T-helper 9 cell (primary cell): ENCODE measurements at places on chromosomes 3 and 15.

DNA sequence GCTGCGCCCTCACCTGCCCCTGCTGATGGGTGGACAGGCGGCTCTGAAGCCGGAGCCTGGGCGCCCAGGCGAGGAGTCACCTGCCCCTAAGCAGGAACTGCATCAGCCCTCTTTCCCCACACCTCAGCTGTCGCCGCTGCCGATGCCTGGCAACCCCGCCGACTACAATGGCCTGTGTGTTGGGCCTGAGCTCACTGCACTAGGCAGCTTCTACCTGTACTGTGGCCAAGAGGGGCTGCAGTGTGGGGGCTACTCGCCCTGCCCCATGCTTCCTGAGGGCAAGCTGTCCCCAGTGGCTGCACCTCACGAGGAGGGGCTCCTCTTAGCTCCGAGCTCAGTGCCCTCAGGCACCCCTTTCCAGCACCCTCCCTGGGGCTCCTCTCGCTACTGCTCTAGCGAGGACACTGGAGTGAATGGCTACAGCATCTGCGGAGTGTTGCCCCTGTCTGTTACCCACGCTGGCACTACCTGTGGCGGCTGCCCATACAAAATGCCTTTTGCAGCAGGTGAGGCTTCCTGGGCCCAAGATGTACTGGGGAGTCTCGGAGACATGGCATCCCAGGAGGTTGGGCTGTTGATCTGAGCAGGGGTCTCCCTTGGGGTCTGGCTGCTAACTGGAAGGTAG is 11.3 kb upstream of the CHST14 start:
- no peak for DNase-seq

DNA sequence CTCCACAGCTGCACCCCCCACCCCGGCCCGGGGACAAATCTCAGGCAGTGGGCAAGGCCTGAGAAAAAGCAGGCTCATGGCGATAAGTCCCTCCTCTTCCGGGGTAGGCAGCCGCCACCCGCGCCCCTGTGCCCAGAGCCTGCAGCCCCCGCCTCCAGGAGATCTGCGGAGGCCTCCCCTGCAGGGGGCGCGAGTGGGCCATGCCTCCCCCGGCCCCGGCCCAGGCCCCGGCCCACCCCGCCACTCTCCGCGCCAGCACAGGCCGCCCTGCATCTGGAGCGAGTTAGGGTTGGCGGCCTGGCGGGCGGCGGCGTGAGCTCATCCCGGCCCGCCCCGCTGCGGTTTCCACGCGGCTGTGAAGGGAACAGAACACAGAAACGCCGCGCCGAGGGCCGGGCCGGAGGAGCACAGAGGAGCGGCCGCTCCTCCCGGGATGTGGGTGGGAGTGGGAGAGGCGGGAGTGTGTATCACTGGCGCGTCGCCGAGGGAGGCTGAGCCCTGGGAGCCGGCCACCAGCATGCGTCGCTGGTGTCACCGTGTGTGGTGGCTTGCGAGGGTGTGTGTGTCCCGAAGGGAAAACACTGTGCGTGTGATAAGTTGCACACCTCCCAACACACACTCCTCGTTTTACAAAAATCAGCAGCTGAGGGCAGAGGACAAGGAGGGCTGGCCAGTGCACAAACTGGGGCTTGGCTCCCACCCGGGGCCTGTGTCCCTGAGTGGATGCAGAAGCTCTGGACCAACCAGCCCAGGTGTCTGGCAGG is 17.2 kb downstream of the MYL3 start:
- peak; percentile 72 for DNase-seq

DNA sequence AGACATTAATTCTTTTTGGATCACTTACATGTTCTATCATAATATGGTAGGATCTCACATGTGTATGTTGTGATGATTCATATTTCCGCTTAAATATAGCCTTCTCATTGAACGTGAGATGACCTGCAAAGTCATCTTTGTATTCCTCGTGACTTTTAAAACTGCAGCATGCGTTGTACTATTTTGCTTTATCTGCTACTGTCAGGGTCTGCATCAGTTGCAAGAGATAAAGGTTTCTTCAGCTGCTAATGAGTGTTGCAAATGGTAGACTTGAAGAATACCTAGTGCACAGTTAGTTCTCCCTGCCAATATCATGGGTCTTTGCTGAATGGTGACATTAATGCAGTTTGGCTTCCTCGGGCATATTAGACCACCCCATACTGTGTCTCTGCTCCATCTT is 31.8 kb downstream of the REC114 start:
- no peak for DNase-seq

DNA sequence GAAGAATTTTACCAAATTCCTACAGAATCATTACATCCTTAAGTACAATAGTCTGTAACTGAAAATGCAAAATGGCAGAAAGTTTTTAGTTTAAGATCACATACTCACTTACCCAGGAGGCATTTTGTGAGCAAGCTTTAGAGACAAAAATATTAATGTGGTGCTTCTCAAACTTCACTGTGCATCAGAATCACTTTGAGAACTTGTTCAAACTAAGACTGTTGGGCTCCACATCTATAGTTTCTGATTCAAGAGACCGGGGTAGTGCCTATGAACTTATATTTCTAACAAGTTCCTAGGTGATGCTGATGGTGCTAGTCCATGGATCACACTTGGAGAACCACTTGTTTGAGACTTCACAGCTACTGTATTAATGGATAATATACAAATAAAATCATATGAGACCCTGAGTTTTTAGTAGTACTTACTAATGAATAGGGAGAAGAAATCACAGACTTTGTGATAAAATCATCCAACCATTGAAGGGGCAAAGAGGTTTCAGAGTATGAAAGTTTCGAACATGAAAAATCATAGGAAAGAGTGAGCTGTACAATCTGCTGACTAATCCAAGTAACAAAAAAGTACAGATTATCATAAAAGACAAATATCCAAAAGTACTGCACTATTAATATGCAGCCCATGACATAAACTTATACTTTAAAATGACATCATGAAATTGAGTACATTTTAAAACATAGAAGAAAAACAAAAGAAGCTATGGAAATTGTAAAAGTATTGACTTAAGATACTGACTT is 110.3 kb downstream of the ADAM10 start:
- DNase-seq, result no peak
